ENCODE measurements at places on chromosomes 7 and 10.
A peak's percentile ranks its signal among the peaks of the same experiment; 100 is the strongest.

GRCh38 chr7:70178211-70178610 lies 579.9 kb downstream of the AUTS2 start:
- DNase-seq = no peak

- DNase-seq = no peak
Measured at GRCh38 chr10:3925184-3925583, 140.2 kb upstream of the KLF6 start.

- peak; percentile 28 for DNase-seq
Measured at GRCh38 chr7:138753610-138754009, 44.2 kb upstream of the TMEM213 start.

- peak; percentile 25 for DNase-seq
Measured at GRCh38 chr7:10643545-10643944, 330.1 kb upstream of the PHF14 start.

DNA sequence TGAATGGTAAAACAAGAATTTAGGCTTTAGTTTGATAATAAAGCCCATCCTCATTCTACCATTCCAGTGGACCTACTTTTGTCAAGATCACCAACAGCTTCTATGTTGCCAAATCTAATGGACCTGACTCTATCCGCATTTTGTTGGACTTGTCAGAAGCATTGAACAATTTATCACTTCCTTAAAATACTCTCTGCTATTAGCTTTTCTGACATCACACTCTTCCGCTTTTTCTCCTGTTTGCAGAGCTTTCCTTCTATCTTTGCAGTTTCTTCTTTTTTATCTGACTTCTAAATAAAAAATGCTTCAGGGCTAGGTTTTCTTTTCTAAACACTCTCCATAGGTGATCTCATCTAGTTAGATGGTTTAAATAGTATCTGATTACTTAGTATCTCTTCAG lies 42.7 kb upstream of the SMIM30 start:
- no peak for DNase-seq

DNA sequence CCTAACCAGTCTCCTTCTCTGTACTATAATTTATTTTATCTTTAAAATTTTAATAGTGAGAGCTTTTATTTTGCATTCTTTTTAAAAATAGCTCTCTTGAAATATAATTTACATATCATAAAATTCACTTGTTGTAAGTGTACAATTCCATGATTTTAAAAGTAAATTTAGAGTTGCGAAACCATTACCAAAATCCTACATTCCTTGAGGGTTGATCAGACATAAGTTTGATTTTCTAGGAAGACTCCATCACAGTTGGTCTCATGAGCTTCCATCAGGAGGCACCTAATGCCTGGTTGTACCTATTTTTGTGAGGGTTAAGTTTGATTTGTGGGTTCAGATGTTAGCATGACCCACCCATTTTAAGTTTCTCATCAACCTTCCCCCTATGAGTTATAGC lies 108.1 kb downstream of the BMPER start:
- no peak for DNase-seq

- peak; percentile 76 for DNase-seq
Measured at GRCh38 chr7:96285579-96285978, 36.3 kb downstream of the SLC25A13 start.

GRCh38 chr10:14592026-14592425 lies 182.7 kb downstream of the FAM107B start:
- no peak for DNase-seq

DNA sequence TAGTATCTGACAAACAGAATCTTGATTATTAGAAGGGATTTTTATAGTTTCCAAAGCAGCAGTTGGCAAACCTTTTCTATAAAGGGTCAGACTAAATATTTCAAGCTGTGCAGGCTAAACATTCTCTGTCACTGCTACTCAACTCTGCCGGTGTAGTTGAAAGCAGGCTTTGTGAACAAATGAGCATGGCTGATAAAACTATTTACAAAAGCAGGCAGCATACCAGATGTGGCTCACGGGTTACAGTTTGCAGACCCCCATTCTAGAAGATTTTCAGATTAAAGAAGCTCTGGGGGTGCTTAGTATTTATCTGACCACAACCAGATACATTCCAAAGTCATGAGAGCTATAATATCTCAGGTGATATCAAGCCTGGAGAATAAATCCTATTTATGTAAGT lies 1017.5 kb downstream of the SORCS1 start:
- no peak for DNase-seq

DNA sequence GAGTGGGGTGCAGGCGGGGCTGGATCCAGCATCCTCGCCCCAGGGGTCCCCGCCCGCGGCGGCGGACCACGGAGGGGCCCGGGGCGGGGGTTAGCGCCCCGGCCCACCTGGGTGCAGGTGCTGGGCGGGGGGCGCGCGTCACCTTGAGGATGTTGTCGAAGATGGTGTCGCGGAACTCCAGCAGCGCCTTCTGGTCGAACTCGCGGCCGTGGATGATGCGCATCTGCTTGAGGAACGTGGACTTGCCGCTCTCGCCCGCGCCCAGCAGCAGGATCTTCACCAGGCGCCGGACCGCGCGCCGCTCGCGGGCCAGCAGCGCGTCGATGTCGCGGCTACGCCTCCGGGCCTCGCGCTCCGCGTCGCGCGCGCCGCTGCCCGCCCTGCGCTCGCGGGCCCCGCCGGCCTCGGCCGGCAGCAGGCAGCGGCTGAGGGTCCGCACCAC lies 376 bp downstream of the GNA12 start:
- DNase-seq = peak; percentile 30

- DNase-seq = no peak
Measured at GRCh38 chr7:10360050-10360449, 613.6 kb upstream of the PHF14 start.

Data from activated CD4-positive, alpha-beta T cell treated with anti-CD3 and anti-CD28 coated beads, Interleukin-10, Interleukin-2, amounts not matched to agents 100 ng/mL and 50 ng/mL, durations not matched to agents 16 hours and 8 hours (primary cell).